ENCODE measurements at places on chromosomes 5 and 9. TPM values are rescaled to one million over a fixed set of nuclear protein-coding genes. Genes with fewer than 3 reads are reported as not detected.

MINAR2 gene
- total RNA-seq, result not detected

C9orf50 gene
- total RNA-seq, result 1.3 TPM

- no peak for DNase-seq
These were observed 68.6 kb upstream of the CPEB4 start for GRCh38 chr5:173819521-173819920.

- no peak for DNase-seq
These were observed 64.5 kb downstream of the ERAP1 start for GRCh38 chr5:96743065-96743768.
